ENCODE measurements at places on chromosomes 6 and 20.
A peak's percentile ranks its signal among the peaks of the same experiment; 100 is the strongest.

- no peak for DNase-seq
Measured at GRCh38 chr6:39303425-39304153, 10.6 kb downstream of the KCNK17 start.

DNA sequence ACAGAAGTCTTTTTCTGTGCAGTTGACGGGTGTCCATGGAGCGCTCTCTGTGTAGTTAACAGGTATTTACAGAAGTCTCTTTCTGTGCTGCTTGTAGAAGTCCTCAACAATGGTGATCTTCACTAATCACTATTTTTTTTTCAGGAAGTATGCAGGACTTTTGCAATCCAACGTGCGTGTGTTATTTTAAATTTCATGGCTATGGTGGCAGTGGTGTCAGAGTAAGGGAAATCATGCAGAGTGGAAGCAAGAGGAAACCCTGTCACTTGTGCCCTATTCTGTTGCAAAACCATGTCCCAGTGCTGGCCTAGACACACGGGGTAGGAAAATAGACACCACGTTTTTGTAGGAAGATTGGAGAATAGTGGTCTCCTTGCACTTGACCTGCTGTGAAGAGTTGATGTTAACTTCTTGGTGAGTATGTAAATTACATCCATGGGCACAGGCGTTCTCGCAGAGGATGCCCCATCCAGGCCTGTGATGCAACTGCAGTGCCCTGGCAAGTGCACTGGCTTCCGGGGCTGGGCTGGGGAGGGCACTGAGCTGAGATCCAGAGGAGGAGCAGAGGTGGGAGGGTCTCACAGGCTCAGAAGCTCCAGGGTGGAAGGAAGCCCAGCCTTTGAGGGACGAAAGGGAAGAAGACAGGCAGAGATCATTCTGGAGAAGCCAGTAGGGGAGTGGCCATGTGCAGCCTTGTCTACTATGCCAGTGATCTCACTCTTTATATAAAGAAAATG is 146.5 kb downstream of the SYCP2 start:
- peak; percentile 62 for DNase-seq

DNA sequence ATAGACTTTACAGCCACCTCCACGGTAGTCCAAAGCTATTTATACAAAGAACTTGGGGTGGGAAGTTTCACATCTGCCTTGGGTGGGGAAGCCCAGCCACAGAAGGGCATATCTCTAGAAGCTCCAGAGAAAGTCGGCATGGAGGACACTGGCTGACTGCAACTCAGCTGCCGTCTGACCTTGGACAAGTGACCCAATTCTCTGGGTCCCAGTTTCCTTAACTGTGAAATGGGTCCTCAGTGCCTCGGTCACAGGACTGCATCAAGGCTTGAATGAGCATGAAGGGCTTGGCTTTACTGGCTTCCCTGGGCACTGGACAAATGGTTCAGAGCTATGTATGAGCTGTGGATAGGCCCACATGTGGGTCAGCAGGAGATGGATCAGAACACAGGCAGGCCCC is 58.6 kb downstream of the NOL4L start:
- no peak for DNase-seq

GRCh38 chr6:133837801-133838349 is 51.0 kb upstream of the TCF21 start:
- no peak for DNase-seq

- DNase-seq, result no peak
Measured at GRCh38 chr6:159047891-159048685, 3.3 kb upstream of the TAGAP start.

GRCh38 chr20:15911581-15911980 is 661.7 kb downstream of the KIF16B start:
- no peak for DNase-seq

DNA sequence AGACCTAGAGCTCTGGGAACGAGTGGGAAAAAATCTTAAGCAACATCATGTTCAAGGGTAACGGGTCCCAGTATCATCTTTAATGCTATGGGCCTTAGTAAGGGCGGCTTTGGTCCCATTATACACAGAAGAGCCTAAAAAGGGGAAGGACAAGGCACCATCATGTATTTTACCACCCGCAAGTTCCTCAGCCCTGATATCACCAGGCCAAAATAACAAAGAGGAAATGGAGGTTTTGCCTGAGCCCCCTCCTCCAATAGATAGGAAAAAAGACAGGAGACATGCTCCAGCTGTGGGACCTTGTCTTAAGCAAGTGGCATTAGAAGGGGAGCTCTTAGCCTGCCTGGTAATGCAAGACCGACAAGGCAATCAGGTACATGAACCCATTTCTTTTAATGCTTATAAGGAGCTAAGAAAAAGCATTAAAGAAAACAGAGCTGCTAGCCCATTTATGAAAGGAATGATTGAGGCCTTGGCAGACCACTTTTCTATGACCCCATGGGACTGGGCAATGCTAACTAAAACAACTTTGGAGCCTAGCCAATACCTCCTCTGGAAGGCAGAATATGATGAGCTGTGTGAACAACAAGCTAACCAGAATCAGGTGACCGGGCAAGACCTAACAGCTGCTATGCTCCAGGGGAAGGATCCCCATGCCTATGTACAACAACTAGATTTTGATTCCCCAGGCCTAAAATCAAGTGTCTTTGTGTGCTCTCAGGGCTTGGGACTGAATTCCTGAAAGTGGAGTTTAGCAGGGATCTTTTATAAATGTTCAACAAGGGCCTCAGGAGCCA is 23.2 kb downstream of the HLA-DPA1 start:
- no peak for DNase-seq

DNA sequence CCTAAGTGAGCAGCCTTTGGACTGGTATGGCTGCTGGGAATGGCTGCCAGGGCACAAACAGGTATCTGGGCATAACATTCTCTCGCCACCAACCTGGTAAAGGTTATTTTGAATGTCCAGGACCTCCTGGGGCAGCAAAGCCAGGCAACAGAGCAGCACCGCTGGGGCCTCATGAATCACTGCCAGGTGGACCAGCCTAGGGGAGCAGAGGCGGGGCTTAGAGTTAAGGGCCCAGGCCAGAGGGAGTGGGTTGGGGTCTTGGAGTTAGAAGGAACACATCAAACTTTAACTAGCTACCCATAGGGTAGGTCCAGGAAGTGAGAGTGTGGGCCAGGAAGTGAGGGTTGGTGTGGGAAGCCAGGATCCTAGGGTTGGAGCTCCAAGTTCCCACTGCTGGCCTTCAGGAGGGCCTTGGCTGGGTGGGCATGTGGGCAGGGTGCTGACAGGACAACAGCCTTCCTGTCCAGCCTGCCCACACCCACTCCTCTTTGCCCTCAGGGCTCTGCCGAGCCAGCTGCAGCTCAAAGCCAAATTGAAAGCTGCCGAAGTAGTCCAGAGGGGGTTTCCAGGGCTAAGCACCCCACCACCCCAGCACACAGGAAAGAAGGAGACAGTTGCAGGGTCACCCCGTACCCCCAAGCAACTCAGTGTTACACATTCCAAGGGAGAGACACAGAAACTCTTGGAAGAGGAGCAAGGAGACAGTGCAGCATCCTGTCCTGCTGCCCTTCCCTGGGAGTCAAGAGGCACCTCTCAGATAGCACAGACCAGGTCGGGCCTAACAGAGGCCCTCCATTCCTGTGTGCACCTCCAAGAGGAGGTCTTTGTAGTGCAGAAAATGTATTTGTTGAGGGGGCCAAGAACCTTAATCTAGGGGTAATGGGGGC is 2.6 kb downstream of the NFKBIE start:
- no peak for DNase-seq

DNA sequence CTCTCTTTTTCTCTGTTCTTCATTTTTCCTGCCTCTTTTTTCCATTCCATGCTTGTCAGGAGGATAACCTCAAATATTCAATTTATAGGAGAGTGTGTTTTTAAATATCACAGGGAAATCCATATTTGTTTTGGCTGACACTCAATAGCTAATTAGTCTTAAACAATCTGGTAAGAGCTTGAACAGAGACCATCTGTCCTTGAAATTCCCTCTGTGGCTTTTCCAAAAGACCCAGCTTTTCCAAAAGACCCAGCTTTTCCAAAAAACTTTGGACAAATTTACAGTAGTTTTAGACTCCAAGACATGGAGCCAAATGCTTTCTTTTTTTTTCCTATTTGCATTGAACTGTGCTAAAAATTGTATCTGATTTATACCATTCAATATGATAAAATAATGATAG is 127.4 kb upstream of the FAM83B start:
- DNase-seq, result no peak

DNA sequence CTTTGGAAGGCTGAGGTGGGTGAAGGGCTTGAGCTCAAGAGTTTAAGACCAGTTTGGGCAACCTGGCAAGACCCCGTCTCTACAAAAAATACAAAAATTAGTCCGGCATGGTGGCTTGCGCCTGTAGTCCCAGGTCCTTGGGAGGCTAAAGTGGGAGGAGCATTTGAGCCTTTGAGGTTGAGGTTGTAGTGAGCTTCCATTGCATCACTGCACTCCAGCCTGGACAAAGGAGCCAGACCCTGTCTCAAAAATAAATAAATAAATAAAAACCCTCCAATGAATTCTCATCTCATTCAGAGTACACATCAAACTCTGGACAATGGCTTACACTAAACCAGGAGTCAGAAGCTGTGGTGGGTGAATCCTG is 31.8 kb downstream of the B4GALT5 start:
- DNase-seq, result no peak

- no peak for DNase-seq
Measured at GRCh38 chr20:38881806-38882440, 44.3 kb upstream of the FAM83D start.

DNA sequence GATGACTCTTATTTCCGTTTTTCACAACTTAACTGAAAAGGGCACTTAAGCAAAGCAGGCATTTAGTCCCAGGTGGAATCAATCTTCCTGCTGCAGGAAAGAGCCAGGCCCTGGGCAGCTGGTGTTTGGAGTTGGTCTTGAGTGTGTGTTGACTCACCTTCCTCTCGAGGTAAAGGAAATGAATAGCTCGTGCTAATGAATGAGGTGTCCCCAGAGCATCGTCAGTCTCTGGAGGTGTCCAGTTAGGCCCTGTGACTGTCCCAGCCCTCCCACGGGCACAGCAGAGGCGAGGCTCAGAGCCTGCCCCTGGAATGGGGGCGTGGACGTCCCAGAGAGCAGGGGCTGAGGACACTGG is 277.7 kb downstream of the NRN1 start:
- no peak for DNase-seq

DNA sequence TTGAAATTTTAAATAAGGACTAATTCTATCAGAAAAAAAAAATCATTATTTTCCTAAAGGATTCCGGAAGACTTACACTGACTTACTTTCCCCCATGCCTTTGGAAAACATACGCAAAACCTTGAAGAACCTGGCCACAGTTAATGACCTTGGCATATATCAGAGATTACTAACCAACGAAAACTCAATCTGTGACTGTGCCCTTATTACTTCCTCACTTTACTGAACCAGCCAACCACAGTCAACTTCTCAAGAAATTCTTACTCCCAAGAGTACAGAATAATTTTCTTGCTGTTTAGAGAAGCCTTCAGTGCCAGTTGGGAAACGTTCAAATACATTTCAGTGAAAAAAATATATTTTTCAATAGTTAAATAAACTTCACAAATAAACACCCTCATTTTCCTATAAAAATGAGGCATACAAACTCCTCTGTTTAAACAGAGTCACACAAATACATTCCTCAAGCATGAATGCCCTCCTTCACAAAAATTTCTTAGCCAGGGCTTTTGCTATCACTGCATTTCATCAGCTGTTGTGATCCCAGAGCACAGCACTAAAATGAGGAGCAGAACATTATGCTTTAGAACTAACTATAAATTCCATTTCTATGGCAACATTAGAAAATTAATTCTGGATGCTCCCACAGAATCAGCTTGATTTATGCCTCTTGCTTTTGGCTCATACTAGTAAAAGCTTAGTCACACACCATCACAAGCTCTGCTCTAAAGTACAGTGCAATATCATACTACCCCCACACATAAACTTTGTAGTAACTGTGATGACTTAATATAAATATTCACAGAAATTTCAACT is 117.6 kb downstream of the DST start:
- DNase-seq, result no peak

DNA sequence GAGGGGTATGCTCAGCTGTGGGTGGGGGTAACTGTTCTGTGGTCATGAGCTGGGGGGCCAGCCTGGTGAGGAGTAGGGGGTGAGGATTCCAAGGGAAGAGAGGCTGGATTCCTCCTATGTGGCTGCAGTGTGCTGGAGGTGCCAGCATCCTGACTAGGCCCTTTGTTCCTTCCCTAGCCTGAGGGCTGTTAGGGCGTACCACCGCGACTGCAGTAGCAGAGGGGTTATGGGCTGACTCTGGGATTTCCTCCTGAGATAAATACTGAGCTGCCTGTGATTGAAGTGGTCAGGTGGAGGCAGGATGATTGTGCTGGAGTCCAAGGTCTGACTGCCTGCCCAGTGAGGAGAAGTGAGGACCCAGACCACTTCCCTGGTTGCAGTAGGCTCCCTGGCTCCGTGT is 205.3 kb downstream of the ADGRG6 start:
- no peak for DNase-seq

DNA sequence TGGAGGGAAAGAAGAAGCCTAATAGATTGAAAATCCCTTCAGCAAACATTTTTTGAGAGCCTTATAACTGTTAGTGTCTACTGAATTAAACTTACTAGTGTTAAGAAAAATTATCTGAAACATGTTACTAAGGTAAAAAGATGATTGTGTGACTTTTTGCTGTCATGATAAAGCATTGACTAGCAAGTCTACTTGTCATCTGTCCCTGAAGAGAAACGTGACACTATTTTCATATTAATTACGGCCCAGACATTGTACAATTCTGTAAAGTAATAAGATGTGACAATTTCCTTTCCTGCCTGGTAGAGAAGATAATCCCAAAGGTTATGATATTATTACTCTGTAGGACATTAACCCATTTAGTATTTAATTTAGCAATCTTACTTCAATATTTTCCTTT is 8.8 kb upstream of the EDEM2 start:
- DNase-seq, result no peak

GRCh38 chr6:26268659-26269402 is 96.2 kb upstream of the BTN3A2 start:
- DNase-seq, result no peak

- DNase-seq, result no peak
Measured at GRCh38 chr20:2741881-2742280, 49.3 kb downstream of the EBF4 start.

DNA sequence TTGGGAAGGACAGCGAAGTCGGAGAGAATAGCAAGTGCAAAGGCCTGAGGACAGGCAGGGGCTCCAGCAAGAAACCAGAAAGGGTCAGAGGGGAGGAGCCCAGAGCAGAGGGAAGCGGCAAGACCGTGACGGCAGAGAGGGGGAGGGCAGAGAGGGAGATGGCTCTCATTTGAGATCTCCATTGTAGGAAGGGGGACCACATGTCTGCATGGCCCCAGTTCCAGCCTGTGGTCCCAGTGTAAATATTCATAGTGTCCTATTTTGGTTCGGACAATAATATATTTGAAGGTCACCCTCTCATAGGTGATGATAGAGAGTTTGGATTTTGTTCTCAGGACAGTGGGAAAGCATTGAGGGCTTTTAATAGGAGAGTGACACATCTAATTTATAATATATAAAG is 231.1 kb upstream of the RNF24 start:
- DNase-seq, result no peak

GRCh38 chr6:20660534-20660933 is 126.3 kb downstream of the CDKAL1 start:
- no peak for DNase-seq

DNA sequence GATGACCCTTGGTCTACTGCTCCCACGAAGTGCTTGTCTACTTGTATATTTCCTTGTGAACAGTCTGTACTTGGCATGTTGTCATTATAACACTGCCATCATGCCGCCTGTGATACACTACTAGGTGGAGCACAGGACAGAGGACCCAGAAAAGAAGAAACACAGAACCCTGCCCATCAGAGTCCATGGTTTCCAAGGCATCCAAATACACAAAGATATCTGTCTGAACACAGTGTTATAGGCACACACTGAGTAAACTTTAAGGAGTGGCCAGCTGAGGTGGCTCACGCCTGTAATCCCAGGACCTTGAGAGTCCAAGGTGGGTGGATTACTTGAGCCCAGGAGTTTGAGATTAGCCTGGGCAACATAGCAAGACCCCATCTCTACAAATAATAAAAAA is 110.5 kb upstream of the SLC2A12 start:
- no peak for DNase-seq
